Foreskin fibroblast (primary cell): ENCODE measurements at places on chromosomes 1 and 21.

DNA sequence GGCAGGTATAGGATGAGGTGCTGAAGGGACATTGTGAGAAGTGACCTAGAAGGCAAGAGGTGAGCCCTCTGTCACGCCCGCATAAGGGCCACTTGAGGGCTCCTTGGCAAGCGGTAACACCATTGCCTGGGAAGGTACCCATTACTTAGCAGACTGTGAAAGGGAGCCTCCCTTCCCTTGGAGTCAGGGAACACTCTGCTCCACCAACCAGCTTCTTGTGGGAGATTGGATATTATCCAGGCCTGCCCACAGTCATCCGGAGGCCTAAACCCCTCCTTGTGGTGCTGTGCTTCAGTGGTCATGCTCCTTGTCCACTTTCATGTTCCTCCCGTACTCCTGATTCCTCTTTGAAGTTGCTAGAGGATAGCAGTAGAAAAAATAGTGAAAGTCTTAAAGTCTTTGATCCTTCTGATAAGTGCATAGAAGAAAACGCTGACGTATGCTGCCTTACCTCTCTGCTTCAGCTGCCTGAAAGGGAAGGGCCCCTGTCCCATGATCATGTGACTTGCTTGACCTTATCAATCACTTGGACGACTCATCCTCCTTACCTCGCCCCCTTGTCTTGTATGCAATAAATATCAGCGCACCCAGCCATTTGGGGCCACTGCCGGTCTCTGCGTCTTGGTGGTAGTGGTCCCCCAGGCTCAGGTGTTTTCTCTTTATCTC is 16.0 kb downstream of the RBBP4 start:
- DNase-seq, result no peak

DNA sequence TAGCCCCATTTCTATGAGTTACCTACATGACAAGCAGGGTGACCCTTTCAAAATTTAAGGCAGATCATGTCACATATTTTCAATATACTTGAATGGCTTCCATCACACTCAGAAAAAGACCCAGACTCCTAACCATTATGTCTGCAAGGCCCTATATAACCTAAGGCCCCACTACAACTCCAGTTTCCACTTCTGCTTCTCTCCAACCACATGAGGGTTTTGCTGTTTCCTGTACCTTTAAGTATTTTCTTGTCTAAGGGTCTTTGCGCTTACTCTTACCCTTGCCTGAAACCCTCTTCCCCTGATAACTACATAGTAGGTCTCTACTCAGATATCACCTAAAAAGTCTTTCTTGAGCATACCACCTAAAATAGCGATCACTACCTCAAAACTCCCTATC is 46.1 kb downstream of the SGIP1 start:
- no peak for DNase-seq

DNA sequence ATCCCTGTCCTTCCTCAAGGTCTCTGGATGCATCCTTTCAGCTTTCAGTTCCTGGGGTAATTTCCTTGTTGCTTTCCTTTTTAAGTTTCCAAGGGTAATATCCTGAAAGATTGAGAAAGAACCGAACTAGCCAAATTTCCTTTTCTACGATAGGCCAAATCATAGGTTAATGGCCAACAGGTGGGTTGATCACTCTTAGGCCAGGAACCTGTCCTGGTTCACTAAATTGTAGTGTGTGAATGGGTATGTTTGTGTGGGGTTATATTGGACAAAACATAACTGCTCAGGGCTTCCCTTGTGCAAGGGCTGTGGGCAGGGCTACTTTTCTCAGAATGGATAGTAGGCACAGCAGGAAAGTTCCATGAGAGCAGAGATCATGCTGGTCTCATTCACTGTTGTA is 17.1 kb downstream of the UBE2T start:
- no peak for DNase-seq

DNA sequence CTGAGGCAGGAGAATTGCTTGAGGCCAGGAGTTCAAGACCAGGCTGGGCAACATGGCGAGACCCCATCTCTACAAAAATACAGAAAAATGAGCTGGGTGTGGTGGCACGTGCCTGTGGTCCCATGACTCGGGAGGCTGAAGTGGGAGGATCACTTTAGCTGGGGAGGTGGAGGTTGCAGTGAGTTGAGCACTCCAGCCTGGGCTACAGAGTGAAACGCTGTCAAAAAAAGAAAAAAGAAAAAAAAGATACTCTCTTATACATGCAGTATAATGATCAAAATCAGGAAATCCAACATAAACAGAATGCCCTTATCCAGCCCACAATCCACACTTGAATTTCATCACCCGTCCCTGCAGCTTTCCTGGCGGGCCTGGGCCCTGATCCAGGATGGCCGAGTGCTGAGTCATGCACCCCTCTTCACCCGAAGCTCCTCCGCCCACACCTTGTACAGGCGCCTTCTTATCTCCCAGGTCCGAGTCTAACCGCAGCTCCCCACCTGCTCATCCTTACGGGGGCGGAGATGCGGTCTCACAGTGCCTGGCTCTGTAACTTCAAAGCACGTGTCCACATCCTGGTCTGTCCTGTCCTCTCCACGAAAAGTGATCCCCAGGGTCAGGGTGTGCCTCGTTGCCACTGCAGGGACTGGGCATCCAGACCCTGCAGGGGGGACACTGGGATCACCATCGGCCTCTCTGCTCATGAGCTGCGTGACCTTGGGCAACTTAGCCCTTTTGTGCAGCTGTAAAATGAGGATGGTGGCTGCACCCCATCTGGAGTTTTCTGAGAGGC is 120.2 kb upstream of the SLC45A1 start:
- DNase-seq, result peak; percentile 88

DNA sequence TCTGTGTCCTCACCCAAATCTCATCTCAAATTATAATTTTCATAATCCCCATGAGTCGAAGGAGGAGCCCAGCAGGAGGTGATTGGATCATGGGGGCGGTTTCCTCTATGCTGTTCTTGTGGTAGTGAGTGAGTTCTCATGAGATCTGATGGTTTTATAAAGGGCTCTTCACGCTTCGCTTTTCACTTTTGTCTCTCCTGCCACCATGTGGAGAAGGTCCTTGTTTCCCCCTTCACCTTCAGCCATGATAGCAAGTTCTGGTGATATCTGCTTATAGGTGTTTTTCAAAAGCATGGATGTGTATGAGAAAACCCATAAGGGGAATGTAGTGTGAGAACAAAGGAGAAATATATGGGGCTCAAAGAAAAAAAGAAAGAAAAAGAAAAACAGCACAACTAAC is 405.9 kb upstream of the RGS18 start:
- no peak for DNase-seq

DNA sequence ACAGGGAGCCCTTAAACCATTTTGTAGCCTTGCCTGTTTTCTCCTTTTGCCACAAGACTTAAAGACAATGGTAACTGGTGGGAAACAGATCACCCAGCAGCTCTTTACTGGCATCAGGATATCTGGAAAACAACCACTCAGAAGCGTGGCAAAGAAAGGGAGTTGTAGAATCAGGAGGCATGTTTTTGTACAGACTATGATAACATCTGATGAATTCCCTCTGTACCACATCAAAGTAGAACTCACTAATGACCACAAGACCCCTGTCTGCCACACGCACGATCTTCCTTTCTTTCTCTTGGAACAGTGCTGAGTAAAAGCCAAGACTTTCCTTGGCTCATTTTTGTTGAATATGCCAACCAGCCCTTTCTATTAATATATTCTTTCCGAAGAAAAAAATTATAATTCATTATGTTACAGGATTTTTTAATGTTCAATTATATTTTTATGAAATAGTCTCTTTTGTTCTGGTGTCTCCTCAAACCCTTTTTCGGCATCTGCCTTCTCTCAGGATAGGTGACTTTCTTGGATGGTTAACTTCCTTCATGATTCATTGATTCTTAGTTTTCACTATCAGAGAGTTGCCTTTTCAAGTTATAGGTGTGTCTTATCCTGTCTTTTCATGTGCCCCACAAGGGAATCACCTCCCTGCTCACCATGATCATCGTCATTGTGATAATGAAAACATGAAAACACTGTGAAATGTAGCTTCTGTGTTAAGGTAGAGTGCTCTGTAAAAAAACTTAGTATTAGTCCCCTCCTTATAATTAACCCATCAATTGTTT is 7.9 kb upstream of the PHGDH start:
- no peak for DNase-seq

GRCh38 chr1:75097654-75098053 is 36.5 kb upstream of the LHX8 start:
- DNase-seq, result no peak

- no peak for DNase-seq
Observed at GRCh38 chr1:17572264-17572985, 32.9 kb downstream of the ARHGEF10L start.

DNA sequence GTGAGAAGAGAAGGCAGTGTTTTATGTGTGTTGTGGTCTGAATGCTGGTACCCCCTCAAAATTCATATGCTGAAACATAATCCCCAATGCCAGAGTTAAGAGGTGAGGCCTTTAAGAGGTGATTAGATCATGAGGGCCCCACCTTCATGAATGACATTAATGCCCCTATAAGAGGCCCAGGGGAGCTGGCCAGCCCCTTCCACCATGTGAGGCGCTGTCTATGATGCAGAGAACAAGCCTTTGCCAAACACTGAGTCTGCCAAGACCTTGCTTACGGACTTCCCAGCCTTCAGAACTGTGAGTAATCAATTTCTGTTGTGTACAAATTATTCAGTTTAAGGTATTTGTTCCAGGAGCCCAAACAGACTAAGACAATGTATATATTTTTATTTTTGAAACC is 20.2 kb downstream of the CAPZB start:
- DNase-seq, result peak; percentile 82

DNA sequence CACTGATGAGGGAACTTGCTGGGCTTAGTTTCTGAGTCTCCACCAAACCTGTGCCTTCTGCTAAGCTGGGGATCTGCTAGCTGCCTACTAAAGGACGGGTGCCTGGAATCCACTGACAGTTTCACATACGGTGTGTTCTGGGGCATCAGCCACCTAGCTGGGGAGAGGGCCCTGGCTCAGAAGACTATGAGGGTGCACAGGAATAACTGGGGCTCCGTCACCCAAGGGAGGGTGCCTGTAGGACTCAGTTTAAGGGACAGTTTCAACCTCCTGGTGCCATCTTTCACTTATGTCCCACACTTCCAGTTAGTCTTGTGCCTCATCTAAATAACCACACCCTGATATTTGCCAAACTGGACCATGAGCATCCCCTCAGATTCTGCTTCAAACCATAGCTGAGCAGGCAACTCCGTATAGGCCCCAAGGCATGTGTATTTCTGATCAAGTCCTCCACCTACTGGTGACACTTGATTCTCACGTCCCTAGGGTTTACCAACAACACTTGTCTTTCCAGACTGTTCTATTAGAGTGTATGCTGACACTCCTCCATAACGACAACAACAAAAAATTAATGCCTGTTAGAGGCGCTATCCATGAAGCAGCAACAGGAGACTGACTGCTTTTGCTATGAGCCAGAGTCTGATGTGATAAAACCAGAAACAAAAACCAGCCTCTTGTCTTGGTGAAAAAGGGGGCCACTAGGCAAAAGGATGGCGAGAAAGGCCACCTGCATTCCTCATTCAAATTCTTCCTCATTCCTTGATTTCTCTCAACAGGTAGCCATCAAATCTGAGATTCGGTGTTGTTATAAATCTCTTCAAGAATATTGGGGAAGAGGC is 55.0 kb upstream of the PAXBP1 start:
- DNase-seq, result peak; percentile 55

GRCh38 chr1:98932184-98932583 is 72.5 kb downstream of the PLPPR5 start:
- no peak for DNase-seq

- no peak for DNase-seq
Observed at GRCh38 chr1:9537863-9538668, 1.2 kb upstream of the SLC25A33 start.

DNA sequence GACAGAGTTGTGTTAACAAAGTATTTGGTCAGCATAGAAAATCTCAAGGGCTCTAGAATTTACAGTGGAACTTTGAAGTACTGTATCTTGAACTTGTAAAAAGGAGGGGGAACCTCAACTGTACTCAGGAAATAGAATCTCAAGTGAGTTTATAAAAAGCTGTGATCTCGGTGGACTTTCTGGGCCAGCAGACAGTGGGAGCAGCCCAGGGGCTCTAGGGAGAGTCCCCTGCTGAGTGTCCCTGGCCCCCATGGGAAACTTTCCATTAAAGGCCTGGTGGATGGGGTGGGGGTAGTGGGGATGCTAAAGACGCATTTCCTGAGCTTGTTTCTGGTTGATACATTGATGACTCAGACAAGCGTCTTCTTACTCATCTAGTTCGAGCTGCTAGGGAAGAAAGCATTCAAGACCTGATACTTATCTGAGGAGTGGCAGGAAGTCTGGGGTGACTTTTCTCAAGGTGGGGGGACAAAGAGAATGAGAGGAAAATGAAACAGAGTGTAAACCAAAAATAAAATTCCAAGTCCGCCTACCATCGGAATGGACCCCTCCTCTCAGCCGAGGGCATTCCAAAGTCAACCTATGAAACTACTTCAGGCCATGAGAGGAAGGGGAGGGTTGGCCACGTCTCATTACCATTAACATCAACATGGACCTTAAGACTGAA is 65.5 kb downstream of the NID1 start:
- DNase-seq, result peak; percentile 93

DNA sequence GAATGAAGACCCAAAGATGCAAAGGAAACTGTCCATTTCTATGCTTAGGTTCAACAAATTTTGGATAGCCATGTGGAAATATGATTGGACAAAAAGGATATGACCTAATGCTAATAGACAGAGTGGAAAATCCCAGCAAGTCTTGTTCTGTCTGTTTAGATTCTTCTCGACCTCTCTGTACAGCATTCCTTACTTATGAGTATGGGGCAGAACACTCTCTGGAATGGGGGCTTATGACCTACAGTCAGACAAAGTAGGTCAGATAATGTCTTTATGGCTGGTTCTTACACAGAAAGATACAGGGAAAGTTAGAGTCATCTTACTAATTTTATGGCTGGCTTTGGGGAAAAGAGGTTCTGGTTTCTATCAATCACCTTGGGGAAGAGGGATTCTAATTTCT is 2.8 kb downstream of the GCSAML start:
- DNase-seq, result no peak

- no peak for DNase-seq
Observed at GRCh38 chr1:44566281-44567046, 107.8 kb downstream of the TMEM53 start.

DNA sequence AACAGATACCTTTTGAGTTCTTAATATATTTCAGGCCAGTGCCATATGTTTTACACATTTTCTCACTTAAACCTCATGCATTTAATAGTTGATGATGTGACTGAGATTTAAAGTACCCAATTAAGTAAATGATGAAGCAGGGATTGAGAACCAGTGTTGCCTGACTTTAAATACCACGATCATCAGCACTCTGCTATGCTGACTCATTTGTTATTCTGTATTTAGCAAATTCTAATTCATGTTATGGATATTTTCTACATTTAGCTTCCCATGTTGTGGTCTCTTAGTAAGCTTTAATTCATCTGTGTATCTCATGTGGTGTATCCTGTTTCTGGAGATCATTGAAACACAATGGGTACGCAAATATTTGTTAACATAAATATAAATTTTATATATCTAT is 363.0 kb downstream of the PTBP2 start:
- DNase-seq, result peak; percentile 67

DNA sequence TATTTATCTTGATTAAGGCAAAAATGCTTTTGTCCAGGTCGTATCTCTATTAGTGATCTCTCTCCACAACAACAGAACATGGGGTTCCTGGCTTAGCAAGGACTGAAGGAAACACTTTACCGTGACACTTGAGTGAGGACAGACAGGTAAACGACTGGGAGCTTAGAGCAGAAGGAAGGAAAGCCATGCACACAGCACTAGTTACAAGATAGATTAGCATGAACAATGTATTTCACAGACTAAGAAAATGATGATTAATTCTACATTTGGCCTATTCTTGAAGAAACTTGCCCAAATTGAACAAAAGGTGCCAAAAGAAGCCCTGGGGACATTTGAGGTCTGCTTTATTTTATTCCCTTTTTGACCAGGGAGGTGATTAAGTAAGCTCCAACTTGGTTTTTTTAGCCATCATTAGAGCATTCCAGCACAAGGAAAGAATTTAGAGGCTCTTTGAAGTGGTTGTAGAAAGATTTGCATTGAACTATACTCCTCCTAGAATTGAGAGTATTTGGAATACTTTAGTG is 248.5 kb downstream of the USP25 start:
- no peak for DNase-seq
